ENCODE measurements at places on chromosomes 1 and 21.

DNA sequence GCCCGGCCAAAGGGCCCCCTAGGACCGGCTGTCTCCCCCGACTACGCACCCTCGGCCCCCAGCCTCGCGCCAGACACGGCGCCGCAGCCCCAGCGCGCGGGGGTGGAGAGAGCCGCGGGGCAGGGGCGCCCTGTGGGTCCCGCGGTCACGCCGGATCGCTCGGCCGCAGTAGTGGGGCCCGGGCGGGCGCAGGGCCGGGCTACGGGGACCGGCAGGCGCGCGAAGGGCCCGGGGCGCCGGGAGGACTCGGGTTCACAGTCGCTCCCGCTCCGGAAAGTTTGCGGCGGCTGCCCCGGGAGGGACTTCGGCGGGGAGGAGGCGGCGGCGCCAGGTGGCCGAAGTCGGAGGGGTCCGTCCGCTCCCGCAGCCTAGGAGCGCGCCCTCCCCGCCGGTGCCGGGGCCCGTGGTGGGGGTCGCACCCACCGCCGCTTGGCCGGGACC lies 7.1 kb upstream of the ZNF669 start:
- DNase-seq = no peak

DNA sequence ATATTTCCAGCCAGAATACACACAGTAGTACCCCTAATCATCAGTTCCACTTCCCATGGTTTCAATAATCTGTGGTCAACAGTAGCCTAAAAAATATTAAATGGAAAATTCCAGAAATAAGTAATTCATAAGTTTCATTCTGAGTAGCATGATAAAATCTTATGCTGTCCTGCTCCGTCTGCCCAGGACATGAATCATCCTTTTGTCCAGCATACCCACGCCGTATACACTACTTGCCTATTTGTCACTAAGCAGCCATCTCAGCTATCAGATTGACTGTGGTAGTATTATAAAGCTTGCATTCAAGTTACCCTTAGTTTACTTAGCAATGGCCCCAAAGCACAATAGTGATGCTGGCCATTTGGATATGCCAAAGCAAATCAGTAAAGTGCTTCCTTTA lies 118.7 kb downstream of the SLC5A9 start:
- no peak for DNase-seq

- DNase-seq = no peak
Observed at GRCh38 chr21:17428484-17428869, 84.4 kb upstream of the CXADR start.

- DNase-seq = no peak
Observed at GRCh38 chr1:33696962-33697361, 166.9 kb upstream of the HMGB4 start.

GRCh38 chr1:13731897-13732296 lies 31.9 kb downstream of the PRDM2 start:
- no peak for DNase-seq

Data from A549 (cell line).